ENCODE measurements at places on chromosomes 16 and 17.

DNA sequence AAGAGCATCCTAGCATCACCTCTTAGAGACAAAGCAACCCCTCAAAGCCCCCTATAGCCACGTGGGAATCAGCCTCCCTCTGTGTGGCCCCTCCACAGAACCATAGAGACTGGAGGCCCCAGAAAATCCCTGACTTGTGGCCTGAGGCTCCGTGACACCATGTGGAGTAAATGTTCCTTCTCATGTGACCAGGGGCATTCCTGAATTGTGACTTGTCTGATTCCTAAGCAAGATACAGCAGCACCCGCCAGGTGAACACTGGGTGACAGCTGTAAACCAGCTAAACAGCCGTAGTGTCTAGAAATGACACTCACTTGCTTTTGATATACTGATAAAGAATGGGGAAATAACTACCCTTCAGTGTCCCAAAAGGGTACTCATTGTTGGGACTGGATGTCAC lies 79.0 kb downstream of the DYNLRB2 start:
- DNase-seq, result no peak

DNA sequence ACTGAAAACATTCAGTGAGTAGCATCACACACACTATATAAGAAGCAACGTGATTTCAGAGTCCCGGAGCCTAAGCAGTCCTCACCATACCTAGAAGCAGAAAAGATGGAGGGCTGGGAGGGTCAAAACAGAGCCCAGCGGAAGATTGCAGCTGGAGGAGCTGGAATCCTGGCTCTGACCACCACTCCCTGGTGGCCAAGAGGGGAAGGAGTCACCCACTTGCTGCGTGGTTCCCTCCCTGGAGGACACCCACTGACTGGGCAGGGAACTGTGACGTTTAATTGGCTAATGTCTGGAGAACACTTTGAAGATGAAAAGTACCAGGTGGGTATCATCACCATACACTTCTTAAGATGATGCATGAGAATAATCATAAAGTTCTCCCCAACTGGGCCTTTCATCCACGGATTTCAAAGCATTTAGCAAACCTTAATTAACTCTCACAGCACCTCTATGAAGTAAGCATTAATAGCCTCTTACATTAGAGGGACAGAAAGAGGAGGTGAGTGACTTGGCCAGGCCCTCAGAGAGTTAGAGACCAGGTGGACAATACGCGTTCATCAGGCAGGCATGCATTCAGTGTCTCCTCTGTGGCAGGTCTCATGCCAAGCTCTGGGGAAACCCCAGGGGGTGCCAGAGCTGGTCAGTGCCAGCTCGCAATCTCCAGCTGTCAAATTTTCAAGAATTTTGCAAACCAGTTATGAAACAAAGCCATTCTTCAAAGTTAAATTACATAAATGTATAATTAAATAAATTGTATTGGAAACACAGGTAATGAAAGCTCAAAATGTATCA lies 137.9 kb downstream of the AXIN2 start:
- DNase-seq, result no peak

- DNase-seq, result no peak
These were observed 29.9 kb downstream of the CIBAR2 start for GRCh38 chr16:85082173-85083050.

DNA sequence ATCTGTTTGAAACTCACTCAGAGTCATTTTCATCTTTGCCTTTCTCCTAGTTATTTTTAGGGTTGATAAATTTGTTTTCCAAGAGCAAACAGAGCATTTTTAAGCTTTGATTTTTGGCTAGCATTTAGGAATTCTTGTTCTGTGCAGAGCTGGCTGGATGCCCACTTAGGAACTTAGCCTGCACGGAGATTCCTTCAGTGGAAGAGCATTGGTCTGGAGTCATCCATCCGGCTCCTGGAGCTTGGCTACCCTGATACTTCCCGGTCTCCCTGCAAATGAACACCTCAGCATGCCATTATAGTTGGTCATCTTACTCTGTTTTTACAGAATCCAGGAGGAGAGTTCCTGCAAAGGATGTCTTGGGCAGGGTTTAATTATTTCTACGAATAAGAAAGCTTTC lies 57.1 kb downstream of the SPECC1 start:
- DNase-seq, result no peak

DNA sequence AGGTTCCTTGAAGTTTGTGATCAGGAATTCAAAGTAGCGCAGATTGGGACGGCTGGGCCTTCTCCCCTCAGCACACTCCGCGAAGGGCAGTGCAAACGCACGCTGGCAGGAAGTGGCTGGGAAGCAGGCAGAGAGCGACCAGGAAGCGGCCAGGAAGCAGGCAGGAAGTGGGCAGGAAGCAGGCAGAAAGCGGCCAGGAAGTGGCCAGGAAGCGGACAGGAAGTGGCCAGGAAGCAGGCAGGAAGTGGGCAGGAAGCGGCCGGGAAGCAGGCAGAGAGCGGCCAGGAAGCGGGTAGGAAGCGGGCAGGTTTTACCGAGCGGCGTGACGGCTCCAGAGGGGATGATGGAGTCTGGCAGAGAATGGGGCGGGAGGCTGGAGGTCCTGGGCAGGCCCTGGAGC lies 3.2 kb downstream of the DPEP1 start:
- DNase-seq, result no peak

DNA sequence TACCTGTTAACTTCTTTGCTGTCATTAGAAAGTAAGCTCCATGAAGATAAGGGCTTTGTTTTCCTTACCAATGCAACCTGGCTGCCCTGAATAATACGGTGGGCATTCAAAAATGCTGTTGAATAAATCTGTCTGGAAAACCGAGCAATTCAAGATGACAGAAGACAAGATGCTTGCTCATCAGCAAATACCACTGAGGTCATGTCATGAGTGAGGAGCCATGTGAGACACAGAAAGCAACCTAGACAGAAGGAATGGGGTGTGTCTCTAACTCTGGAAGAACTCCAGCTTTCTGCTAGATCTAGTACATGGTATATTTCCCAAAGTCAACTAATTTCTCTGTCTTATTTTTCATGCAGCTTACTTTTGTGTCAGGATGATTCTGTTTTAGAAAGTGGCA lies 64.2 kb downstream of the STH start:
- peak; percentile 24 for DNase-seq

DNA sequence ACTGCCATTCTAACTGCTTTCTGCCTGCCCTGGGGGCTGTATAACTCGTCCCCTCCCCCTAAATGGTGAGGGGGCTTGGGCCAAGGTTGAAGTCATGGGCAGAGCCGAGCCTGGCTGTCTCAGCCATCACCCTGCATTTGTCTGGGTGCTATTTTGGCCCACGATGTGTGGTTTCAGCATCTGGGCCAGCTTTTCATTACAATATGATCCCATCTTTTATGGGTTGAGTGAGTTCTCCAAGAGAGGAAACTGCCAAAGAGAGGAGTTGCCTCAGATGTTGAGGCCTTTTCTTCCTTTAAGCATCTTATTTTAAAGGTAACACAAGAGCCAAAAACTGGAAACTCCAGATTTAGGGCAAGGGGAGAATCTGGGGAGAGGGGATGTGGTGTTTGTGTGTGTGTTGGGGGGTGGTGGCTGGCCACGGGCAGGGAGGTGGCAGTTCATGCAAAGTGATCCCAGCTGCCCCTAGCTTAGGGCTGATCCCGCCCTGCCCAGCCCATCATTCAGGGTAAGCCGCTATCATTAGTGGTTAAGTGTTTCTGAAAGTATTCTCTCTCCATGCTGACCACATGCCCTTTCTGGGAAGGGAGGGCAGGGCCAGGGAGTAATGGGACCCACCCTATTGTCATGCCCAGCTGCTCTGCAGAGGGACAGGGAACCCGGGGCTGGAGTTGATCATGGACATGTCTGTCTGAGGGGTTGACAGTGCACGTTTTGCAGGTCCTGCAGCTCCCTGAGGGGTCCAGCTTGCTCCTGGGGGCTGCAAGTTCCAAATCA lies 83.2 kb upstream of the CLEC18A start:
- DNase-seq, result no peak

DNA sequence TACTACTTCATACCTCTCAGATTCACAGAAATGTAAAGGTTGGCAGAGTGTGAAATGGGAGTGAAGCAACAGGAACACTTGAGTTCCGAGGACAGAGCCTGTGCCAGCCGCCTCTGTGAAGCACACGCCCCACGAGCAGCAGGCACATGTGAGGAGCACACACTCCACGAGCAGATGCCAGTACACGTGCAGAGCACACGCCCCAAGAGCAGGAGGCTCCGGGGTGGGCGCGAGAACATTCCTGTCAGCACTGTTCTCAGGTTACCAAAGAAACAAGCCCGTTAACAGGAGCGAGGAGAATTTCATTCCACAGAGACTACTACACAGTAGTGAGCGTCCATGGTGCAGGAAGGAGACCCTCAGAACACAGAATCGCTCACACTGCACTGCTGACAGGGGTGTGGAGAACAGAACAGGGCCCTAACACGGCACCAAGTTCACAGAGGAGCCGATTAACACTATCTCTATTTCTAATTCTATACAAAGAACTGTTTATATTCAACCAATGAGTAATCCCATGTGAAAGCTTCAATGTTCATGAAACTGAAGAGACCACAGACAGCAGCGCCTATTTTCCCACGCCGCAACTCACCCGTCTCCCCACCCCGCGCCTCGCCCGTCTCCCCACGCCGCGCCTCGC lies 40.1 kb downstream of the KLHDC4 start:
- DNase-seq, result no peak

GRCh38 chr16:4694642-4695451 lies 1.5 kb downstream of the NUDT16L1 start:
- DNase-seq, result no peak

- no peak for DNase-seq
These were observed 94.4 kb downstream of the CLEC16A start for GRCh38 chr16:11038777-11039176.

DNA sequence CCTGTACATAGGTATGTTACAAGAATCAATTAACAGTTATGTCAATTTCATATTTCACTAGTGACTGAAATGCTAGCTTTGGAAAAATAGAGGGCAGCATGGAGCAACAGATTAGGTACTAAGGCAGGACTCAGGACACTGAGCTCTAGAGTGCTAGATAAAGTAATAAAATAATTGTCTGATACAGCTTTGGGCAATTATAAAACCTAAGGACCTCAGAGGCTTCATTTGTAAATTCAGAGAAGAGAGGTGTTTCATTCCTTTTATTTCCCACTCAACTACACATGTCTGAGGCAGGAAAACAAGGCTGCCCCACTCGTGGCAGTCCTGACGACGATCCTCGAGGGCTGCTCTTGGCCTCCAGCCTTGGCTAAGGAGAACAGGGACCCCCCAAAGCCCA lies 81.5 kb downstream of the CA4 start:
- no peak for DNase-seq

GRCh38 chr17:68318103-68318991 lies 27.1 kb downstream of the ARSG start:
- DNase-seq, result peak; percentile 80

Data from suppressor macrophage (primary cell).